Stimulated activated CD8-positive, alpha-beta memory T cell treated with anti-CD3 and anti-CD28 coated beads, Interleukin-7, amount 100 ng/mL, for 48 hours (primary cell): ENCODE measurements at places on chromosomes 3 and 15.

GRCh38 chr3:13073326-13074005 lies at the start of gene IQSEC1:
Gene IQSEC1 (minus strand): TSS chr3:13073429. CDS start chr3:13073014, 415 bp downstream.
- DNase-seq: peak; percentile 69

- DNase-seq: no peak
These were observed 3.0 kb upstream of the TJP1 start for GRCh38 chr15:29825227-29825626.

- DNase-seq: no peak
These were observed 63.6 kb upstream of the SNTN start for GRCh38 chr3:63588895-63589294.

DNA sequence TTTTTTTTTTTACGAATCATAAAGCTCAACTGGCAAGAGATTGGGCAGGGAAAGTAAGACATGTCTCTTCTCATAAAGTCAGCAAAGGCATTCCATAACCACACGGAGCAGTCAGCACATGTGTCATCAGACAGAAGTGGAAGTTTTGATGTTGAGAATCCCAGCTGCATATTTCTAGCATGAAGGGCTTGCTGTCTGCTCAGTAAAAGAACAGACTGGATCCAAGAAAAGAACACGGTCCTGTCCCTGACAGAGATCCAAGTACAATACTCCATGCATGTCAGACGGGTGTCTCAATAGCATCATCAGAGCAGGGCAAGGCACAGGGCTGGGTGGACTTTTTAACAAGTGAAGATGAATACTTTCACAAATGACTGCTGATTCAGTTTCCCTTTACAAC lies 38.2 kb downstream of the ABI3BP start:
- no peak for DNase-seq

DNA sequence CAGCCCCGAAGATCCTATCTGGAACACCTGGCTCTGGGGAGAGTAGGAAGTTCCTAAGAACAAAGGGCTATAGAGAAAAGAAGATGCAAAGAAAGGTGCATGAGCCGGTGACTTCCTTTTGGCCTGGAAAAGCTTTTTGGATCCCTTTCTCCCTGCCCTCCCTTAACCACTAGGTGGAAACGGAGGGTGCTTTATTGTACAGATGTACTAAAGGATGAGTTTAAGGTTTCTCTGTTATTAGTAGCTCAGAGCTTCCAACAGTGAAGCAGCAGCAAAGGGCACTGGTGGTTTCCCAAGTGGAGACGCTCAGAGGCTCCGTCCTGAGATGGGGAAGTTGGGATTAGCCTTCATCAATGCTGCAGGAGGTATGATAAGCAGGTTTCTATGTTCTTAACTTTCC lies 5.9 kb upstream of the ADGRG7 start:
- no peak for DNase-seq

DNA sequence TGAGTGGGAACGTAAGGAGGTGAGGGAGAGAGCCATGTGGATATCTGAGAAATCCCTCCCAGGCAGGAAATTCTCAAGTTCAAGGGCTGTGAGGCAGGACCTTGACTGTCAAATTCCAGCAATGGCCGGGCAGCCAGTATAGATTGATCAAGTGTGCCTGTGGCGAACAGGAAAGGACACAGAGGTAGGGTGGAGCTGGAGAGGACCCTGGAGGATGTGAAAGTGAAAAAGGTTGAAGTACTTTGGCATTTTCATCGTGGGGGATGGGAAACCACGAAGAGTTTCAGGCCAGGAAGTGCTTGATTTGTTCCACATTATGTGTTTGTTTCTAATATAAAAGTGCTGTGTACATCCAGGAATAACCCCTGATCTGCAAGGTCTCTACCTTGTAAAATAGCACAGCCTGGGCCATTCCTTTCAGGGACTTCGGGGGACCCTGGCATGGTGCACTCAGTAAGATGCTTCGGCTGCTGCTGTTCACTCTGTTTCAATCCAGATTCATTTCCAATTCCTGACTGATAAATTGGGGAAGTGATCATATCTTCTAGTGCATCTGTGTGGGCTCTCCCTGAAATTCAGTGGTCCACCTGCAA lies 156.6 kb downstream of the MCTP2 start:
- no peak for DNase-seq

DNA sequence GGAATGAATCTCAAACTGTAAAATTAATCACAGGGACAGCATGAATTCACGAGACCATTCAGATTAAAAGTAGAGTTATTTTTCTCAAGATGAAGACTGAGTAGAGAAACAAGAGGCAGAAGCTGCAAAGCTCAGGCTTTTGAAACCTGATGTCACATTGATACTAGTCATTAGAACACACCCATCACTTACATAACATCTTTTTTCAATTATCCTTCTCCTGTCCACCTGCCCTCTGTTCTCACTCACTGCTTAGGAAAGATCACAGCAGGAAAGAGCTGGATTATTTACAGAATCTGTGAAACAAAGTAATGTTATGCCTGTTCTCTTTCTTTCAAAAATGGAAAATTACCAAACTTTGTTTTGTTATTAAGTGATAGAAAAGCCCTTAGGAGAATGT lies 72.0 kb upstream of the CDAN1 start:
- DNase-seq: no peak

DNA sequence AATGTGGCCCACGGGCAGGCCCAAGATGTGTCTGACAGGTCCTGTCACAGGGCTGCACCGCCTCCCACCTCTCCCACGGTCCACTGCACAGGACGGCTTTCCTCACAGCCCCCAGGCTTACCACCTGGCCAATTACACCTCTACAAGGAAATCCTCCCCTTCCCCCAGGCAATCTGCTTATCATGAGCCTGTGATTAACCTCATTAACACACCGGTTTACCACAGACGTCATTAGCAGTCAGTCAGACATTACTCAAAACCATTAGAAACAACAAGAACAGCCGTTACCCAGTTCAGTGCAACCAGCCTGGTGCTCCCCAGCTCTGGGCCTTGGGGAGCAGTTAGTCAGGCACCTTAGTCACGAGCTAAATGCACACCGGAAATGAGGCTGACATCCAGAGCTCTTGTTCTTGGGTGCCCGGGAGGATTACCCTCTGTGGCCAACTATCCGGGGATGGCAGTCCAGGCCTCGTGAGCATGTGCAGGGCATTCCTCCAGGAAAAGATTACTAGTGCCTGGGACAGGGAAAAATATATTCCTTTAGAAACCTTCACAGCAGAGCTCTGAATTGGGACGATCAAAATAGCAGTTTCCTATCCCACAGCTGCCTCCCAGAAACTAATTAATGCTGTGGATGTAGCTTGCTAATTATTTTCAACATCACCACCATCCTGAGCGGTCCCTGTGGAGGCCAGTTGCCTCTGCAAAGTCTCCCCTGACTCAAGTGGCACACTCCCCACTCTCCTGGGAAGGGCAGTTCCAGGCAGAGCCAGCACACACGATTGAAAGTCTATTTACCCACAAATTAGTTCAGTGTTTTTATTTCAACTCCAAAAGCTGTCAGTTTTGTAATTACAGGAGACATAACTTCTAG lies 117.4 kb upstream of the ZBED2 start:
- DNase-seq: no peak

GRCh38 chr15:76799760-76800159 lies 105.4 kb downstream of the SCAPER start:
- DNase-seq: no peak

GRCh38 chr3:143243686-143244085 lies 124.1 kb downstream of the CHST2 start:
- DNase-seq: no peak

GRCh38 chr3:43505351-43505750 lies 116.5 kb downstream of the ANO10 start:
- DNase-seq: no peak

- no peak for DNase-seq
These were observed 44.8 kb downstream of the CMTM8 start for GRCh38 chr3:32283304-32283703.

DNA sequence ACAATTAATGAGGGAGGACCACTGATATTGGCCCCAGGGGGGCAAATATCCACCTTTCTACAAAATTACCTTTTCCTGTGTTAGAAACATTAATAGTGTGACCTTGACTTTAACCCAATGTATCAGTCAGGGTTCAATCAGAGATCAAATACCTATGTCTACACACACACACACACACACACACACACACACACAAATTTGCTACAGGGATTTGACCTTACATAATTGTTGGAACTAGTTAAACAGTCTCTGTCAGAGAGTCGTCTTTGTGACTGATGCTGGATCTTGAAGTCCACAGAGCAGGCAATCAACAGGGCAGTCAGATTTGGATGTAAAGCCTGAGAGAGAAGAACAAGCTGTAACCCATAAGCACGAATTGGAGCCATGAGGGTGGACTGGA lies 32.5 kb downstream of the TM4SF4 start:
- DNase-seq: no peak

- no peak for DNase-seq
These were observed 34.2 kb upstream of the CSPG5 start for GRCh38 chr3:47612879-47613278.

- no peak for DNase-seq
These were observed 299.0 kb downstream of the NR2F2 start for GRCh38 chr15:96629511-96629910.

GRCh38 chr15:101641129-101641764 lies 10.9 kb downstream of the TM2D3 start:
- no peak for DNase-seq

DNA sequence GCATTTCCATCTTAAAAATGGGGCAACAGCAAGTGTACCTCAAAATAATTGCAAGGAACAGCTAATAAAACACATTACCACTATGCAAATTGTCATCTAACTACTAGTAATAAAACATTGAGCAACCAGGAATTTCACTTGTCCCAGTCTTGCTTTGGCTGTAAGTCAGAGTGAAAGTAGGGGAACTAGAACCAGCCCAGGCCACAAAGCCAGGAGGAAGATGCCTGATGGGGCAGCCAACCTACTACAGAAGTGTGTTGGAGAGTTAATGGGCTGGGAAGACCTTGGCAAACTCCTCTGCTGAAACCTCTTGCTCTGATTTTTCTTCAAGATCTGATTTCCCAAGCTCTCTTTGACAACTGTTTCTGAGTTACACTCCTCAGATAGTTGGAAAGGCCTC lies 40.2 kb upstream of the LPP start:
- no peak for DNase-seq

DNA sequence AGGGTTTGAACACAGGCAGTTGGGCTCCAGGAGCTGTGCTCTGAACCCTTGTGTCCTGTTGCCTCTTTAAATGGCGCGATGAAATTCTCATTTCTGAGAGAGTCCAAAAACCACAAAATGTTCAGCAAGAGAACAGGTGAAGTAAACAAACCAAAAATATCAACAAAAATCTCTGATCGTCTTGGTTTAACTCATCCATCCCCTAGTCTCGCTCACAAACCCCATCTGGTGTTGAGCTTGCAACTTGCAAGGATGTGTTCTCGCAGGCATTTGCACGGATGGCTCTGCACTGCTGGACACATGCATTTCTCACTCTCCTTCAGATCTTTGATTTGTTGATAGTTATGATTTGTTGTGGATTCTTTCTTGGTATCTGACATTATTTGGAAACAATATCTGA lies 31.1 kb downstream of the FAH start:
- no peak for DNase-seq

DNA sequence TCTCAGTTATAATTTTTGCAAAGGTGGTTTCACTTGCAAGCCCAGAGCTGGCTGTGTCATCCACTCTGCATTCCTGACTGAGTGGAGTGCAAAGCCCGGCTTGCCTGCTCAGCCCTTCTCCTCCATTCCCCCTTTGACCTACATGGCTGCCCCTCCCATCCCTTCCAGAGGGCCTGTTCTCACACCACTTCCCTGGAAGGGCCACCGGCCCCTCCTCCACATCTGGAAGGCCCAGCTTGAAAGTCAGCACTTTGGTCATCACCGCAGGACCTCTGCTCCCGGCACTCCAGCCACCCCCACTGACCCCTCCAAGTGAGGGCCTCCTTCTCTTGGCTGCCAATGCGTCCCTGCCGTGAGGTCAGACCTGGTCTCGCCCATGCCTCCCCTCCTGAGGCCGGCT lies 74.1 kb upstream of the RNF7 start:
- no peak for DNase-seq

- no peak for DNase-seq
These were observed 2.6 kb downstream of the MAP2K1 start for GRCh38 chr15:66389098-66389858.
